ENCODE measurements at places on chromosomes 13 and 19.

DNA sequence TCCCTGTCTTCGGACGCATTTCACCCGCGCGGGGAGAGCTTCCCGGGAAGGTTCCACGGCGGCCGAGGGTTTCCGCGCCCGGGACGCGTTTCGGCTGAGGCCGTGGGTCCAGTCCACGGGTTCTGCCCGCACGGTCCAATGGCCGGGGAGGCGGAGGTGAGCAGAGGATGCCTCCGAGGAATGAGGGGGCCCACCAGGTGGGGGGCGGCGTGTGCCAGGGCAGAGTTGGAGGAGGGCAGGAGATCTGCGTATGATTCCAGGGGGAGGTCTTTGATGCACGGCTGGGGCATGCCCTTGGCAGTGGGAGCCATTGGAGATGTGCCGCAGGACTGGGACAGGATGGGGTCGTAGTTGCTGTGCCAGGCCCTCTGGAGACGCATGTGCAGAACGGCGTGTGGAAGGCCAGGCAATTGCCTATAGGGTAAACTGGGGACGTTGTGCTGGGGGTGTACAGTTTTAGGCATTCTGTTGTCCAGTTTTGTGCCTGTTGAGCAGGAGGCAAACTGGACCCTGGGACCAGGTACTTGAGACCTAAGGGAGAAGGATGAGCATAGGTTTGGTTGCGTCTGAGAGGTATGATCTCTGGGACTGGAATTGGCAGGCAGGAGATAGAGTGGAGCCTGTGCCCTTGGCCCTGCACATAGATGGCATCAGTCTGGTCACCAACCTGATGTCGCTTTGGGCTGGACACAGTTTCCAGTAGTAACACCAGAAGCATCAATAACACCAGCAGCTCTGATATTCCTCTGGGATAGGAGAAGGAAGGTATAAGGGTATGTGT, 751 bp downstream of the ZNF584 start:
- DNase-seq, result peak; percentile 45

- no peak for DNase-seq
Measured at GRCh38 chr13:40758811-40759210, 12.2 kb downstream of the MRPS31 start.

- no peak for DNase-seq
Measured at GRCh38 chr13:74301258-74301935, 167.2 kb upstream of the KLF12 start.

DNA sequence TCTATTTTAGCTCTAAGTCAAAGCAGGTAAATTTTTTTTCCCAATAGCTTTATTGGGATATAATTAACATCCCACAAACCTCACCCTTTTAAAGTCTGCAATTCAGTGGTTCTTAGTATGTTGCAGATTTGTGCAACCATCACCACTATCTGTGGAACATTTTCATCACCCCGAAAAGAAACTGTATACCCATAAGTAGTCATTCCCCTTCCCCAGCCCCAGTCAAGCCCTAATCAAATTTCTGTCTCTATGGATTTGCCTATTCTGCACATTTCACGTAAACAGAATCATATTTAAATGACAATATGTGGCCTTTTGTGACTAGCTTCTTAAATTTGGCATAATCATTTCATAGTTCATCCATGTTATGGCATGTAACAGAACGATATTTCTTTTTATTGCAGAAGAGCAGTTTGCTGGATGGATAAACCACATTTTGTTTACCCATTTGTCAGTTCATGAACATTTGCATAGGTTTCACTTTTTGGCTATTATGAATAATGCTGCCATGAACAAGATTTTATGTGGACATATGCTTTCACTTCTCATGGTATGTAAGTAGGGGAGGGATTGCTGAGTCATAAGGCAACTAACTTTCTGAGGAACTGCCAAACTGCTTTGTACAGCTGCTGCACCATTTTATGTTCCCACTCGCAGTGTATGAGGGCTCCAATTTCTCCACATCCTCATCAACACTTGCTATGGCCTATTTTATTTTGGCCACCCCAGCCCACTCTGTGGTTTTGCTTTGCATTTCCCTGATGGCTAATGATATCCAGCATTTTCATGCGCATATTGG, 10.9 kb downstream of the SLC46A3 start:
- DNase-seq, result no peak

DNA sequence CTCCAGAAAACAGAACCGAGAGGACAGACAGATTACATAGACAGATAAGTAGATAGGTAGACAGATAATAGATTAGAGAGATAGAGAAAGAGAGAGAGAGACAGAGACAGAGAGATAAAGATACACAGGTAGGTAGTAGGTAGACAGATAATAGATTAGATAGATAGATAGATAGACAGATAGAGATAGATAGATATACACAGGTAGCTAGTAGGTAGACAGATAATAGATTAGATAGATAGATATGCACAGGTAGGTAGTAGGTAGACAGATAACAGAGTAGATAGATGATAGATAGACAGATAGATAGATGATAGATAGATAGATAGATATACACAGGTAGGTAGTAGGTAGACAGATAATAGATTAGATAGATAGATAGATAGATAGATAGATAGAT, 10.1 kb downstream of the FFAR2 start:
- no peak for DNase-seq

GRCh38 chr13:29914581-29914980, 64.2 kb upstream of the UBL3 start:
- no peak for DNase-seq

DNA sequence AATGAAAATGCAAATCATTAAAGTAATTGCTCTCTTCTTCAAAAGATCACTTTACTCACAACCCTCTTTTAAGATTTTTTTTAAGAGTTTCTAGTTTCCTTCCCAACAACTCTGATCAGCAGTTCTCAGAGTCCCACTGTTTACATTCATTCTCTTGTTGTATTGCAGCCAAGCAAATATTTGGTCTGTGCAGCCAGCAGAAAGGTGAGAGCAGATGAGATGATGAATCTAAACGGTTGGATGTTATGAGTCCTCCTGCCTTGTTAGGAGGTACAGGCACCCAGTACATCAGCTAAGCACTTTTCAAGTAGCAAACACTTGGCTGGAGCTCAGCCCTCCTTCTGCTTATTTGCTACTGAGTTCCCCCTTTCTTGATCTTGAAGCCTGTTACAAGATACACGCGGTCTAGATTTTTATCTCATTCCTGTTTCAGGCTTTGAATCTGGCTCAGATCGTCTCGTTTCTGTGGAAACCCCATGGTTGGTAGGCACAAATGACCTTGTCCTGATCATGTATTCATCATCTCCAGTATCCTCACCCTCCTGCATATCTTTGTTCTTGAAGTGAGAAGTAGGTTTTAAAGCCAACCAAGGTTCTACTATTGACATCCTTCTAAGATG, 300.7 kb downstream of the DCT start:
- no peak for DNase-seq

- peak; percentile 64 for DNase-seq
Measured at GRCh38 chr19:570937-571565, 1.3 kb upstream of the BSG start.

GRCh38 chr13:26616126-26616525, 58.6 kb downstream of the WASF3 start:
- DNase-seq, result no peak

GRCh38 chr19:54916822-54917221, 10.9 kb downstream of the NCR1 start:
- no peak for DNase-seq

DNA sequence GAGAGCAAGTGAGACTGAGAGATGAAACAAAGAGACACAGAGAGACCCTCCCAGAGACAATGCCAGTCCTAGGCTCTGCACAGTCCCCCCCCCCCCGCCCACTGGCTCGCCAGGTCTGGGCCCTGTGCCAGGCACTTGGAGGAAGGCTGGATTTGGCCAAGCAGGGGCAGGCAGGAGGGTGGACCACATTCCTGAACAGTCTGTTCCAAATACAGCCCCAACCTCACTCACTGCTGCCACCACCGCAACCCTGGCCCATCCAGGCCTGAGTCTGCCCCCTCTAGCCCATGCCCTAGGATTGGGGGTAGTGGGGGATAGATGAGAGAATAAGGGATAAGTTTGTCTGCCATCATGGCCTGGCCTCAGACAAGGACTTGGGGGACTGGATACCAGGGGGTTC, 19.0 kb downstream of the CYP2F1 start:
- DNase-seq, result no peak

- peak; percentile 9 for DNase-seq
Measured at GRCh38 chr13:81639984-81640582, 1299.2 kb upstream of the SPRY2 start.

DNA sequence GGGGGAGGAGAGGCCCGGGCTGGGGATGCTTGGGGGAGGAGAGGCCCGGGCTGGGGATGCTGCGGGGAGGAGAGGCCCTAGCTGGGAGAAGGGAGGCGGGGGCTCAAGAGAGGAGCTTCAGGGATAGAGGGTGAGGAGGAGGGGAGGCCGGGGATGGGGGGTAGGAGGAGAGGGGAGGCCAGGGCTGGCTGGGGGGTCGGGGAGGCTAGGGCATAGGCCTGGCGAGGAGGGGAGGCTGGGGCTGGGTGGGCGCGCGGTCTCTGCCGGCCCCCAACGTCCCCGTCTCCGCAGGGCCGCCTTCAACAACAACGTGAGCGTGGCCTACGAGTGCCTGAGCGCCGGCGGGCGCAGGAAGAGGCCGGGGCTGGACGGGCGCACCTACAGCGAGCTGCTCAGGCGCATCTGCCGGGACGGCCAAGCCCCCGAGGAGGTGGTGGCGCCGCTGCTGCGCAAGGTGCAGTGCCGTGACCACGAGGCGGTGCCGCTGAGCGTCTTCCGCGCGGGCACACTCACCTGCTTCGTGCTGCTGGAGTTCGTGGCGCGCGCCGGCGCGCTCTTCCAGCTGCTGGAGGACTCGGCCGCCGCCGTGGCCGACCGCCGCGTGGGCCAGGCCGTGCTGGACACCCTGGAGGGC, 11.4 kb downstream of the TPGS1 start:
- DNase-seq, result no peak

DNA sequence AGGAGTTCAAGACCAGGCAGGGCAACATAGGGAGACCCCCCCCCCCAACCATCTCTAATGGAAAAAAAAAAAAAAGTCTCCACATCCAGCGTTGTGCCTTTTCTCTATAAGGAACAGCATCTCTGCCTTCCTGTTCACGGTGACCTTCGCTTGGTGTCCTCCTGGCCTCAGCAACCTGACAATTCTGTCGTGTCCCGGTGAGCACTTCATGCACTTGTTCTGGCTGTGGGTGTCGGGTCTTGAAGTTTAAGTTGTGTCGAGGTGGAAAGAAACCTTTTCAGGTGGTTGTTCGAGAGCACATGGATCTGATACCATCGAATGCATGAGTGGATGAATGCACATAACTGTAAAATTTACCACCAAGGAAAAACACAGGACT, 594 bp downstream of the ZNF559 start:
- DNase-seq, result no peak

DNA sequence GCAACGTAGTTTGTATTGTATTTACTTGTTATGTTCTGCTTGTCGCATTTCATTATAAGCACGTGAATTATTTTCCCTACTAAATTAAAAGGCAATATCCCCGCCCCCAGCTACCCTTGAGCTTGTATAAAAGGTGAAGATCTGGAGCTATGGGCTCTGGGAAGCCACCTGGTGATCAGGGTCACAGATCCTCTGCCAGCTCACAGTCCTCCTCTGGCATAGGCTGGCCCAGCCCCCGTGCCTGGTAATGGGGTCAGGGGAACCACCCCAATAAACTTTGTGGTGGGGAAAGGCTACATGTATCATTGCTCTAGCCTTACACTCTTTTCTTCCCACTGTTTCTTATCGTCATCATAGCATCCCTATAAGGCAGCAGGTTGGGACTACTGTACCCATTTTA, 190.2 kb upstream of the TSHZ3 start:
- no peak for DNase-seq

- DNase-seq, result no peak
Measured at GRCh38 chr19:46180701-46181387, 32.8 kb downstream of the IGFL2 start.

DNA sequence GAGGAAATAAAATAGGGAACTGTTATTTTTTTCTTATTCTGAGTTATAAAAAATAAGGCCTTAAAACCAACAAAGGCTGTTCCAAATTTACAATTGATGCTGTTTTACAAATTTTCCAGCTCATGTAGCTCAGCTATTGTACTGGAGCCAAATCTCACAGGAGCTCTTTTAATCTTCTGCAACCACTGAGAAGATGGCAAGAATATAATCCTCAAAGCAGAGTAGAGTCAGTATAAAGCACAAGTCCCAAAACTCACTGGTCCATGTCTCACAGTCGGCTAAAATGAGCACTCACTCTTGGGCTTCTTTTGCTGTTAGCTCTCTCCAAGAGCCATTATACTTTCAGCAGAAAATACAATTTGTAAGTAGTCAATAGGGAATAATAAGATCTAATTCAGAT, 1074.4 kb upstream of the PRR20A start:
- peak; percentile 33 for DNase-seq

GRCh38 chr19:45439569-45440258, 16.0 kb upstream of the ERCC1 start:
- DNase-seq, result peak; percentile 78

- DNase-seq, result no peak
Measured at GRCh38 chr19:53982001-53982451, 9.4 kb upstream of the CACNG6 start.

DNA sequence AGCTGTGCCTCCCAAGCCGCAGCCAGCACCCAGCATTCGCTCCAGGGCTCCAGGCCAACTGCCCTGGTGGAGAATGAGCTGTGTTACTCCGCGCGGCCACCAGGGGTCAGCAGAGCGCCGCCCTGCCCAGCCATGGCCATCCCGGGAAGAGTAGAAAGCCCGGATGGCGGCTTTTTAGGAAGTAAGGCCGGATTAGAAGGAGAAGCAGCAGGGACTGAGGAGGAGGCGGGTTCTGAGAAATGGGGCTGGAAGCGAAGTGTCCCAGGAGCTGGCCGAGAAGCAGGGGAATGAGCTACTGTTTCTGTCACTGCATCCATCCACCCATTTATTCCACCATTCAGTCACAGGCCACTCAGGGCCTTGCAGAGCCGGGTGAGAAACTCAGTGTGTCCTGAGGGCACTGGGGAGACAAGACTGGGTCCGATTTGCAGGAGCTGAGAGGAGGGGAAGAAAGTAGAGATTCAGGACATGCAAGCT, 6.6 kb upstream of the NPAS1 start:
- DNase-seq, result peak; percentile 82

- DNase-seq, result no peak
Measured at GRCh38 chr13:82772816-82773215, 1109.5 kb downstream of the SLITRK1 start.

DNA sequence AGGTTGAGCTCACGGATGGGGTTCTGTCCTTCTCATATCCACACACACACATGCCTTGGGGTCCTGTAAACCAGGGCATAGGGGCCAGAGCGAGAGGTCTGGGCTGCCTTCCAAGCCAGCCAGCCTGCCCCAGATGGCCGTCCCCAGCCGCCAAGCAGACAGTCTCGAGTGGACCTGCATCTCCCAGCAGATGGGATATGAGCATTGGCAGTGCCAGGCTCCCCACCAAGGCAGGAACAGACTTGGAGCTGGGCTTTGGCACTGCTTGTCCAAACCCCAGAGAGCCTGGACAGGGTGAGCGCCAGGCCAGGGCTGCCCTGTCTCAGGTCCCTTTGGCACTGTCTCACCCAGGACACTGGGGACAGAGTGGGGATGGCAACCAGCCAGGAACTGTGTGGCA, 130.4 kb downstream of the DPF1 start:
- DNase-seq, result peak; percentile 96

- DNase-seq, result no peak
Measured at GRCh38 chr19:16343156-16343555, 18.5 kb downstream of the KLF2 start.

Data from cerebellar cortex (tissue), 1 donor.